ENCODE measurements at places on chromosomes 3 and 15.

- DNase-seq = peak; percentile 41
Measured at GRCh38 chr3:72137865-72138861, 353.2 kb upstream of the PROK2 start.

DNA sequence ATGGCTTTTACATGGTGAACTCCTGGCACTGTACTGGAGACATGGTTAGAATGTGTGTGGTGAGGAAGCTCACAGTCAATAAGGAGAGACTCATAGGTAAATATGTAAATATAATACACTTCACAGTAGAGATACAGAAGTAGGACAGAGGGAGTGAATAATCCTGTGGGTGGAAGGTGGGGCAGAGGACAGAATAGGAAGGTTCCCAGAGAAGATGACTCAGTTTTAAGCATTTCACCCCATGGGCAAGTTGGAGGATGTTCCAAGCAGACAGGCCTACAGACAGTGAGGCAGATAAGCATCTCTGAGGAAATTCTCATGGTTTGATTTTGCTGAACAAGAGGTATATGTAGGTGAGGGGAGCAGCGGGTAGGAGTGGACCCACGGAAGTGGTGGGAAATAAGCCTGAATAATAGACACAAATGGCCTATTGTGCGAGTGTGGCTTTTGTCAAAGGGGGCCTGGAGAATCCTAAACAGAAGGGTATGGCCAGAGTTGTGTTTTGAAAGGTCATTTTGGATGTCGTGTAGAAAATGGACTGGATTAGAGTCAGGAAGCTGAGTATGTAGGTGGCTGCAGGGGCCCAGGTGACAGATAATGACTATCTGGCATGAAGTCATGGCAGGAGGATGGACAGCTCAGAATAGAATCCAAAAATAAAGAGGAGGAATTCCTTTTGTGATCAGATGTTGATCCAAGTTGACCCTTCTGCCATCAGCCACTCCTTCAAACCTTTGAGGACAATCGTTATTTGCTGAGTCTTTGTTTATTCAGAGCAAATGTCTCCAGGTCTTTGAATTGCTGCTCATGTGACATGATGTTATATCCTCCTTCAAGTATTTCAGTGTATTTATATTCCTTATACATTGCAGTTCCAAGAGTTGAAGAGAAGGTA, 97.3 kb upstream of the THRB start:
- no peak for DNase-seq

- no peak for DNase-seq
Measured at GRCh38 chr3:142839831-142840230, 49.1 kb downstream of the PCOLCE2 start.

DNA sequence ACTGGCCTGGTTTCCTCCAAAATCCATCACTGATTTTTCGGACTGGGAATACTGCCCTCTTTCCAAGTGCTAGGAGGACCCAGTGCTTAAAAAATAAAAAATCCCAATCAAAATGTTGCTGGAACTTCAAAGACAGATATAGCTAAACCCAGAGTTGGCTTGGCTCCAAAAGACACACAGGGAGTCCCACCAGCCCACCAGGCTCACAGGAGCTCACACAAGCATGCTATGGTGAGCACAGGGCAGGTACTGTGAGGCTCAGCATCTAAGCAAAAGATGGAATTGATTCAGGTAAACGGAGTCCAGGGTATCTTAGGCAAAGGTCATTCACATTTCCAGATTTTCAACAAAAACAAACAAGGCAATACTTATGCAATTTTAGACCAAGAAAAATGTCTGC, 3.7 kb downstream of the TRANK1 start:
- DNase-seq = no peak

DNA sequence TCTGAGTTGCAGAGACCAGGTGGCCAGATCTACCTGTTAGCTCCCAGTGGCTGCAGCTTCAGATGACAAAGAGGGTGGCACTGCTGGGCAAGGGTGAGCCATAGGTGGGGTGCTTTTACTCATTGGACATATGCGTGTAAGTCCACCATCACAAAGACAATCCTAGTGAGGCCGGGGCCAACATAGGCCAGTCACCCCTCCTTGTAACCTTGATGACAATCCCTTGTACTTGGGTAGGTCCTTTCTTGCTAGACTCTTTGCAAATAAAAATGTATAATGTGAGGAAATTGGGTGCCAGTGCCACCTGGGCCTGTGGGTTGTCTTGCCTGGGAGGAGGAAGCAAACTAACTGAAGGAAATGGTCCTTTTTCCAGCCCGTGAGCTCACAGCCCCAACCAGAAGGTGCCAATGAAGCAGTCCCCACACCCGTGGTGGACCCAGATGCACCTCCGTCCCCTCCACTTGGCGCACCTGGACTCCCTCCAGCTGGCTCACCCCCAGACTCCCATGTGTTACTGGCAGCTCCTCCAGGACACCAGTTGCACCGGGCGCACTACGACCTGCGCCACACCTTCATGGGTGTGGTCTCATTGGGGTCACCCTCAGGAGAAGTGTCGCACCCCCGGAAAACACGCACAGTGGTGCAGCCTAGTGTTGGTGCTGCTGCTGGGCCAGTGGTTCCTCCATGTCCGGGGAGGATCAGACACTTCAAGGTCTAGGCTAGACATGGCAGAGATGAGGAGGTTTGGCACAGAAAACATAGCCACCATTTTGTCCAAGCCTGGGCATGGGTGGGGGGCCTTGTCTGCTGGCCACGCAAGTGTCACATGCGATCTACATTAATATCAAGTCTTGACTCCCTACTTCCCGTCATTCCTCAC, 7.6 kb downstream of the AHSG start:
- DNase-seq = no peak

GRCh38 chr3:14166877-14167603, 11.4 kb downstream of the XPC start:
- no peak for DNase-seq

GRCh38 chr3:160678292-160678842, 1.4 kb downstream of the ARL14 start:
- no peak for DNase-seq

DNA sequence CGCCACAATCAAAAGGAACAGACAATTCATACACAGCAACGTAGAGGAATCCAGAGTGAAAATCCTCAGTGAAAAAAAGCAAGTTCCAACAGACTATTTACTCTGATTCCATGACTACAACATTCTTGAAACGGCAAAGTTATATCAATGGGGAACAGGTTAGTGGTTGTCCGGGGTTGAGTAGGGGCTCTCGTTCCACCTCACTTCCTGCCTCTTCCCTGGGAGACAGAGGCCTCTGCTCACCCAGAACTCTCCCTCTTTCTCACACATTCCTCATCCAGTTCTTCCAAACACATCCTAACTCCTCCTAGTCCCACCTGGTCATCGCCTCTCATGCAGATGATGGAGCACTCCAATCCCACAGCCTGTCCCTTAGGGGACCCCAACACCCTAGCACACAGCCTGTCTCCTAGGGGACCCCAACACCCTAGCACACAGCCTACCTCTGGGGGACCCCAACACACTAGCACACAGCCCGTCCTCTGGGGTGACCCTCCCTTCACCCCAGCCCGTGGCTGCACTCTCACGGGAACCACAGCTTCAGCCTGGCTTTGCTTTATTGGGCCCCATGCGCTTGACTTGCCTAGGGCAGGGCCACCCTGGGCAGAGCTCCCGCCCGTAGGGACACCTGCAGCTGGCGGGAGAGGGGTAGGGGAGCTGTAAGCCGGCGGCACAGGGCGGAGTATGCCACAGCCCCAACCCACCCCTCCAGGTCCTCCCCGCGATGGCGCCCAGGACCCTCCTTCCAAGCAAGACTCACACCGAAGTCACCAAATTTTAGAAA, 5.2 kb downstream of the OCA2 start:
- no peak for DNase-seq

GRCh38 chr3:32593903-32594525, 23.4 kb upstream of the DYNC1LI1 start:
- no peak for DNase-seq

DNA sequence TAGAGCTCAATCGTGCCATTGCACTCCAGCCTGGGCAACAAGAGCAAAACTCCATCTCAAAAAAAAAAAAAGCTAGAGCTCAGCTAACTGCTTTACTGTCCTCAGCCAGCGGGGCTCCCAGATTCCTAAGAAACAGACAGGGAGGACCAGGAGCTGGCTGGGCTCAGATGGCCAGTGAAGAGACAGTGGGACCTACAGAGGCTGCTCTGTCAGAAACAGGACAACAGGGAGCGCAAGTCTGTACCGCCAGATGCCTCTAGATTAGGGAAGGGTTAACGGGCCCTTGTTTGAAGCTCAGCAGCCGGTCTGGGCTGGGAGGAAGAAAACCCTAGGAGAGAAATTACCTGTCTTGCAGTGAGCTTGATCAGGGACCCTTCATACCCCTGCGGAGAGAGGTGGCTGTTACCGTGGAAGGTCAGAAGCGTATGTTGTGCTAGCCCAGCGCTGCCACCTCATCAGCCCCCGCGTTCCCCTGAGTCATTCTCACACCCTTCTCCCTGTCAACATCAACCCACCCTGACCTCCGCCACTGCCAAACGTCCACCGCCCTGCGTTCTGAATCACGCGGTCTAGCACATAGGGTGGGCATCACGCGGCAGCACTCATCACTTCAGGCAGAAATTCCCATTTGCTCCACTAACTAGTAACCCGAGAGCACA, 25.3 kb downstream of the RBPMS2 start:
- DNase-seq = no peak

DNA sequence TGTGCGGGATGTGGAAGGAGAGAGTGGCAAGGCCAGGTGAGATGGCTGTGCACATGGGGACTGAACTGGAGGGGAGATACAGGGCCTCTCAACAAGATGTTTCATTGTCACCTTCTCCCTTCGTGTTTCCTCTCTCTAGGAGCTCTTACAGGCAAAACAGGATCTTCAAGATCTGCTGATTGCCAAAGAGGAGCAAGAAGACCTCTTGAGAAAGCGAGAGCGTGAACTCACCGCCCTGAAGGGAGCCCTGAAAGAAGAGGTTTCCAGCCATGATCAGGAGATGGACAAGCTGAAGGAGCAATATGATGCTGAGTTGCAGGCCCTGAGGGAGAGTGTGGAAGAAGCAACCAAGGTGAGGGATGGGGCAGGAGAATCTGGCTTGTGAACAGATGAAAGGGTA, 85.2 kb downstream of the CGNL1 start:
- no peak for DNase-seq

DNA sequence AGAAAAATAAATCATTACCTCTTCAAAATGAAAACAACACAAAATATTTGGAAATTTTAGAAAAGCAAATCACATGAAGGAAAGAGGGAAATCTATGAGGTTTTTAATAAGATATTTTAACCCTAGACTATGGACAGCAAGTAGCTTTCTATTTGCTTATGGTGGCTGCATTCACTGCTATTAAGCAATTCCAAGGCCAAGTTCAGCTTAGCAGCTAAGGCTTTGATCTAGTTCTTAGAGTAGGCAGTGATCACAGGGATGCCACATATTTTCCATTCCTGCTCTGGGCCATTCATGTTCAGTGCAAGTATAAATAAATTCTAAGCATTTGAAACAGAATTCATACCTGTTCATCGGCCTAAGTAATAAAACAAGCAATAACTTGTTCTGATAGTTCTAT, 235.3 kb downstream of the CDIN1 start:
- DNase-seq = no peak

DNA sequence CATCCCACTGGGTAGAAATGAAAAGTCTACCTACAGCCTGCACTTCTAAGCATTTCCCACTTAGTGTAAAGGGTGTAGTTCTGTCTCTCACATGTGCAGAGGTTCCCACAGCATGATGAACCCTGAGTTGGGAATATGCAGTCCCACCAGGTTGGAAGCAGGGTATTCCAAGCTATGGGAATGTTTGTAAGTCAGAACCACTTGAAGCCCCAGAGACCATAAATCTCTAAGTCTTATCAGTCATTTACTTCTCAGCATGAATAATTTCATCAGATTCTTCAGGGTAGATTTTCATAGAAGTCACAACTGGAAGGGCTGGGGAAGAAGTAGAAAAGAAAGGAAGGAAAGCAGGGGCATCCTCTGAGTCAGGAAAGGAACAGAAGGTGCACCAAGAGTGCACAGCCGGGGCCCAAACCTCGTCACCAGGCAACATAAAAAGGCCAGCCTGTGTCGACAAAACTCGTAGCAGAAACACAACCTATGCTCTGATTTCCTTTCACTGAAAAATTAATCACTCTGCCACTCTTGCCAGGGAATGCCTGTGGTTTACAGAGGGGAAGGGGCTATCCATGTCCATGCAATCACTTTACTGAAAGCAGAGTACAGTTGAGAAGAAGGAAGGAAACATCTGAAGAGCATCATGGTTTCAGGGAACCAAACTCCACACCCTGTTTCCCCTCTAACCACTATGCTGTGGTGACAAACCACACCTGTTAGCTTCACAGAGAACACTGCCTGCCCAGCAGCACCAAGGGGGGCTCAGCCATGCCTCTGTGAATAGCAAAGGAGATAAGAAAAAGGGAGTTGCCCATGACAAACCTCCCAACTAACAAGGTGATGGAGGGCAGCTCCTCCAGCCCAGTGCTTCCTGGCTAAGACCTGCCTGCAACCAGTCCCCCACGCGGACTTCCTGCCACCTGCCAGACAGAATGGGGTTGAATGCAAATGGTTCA, 40.5 kb downstream of the SH3BP5 start:
- DNase-seq = peak; percentile 45

DNA sequence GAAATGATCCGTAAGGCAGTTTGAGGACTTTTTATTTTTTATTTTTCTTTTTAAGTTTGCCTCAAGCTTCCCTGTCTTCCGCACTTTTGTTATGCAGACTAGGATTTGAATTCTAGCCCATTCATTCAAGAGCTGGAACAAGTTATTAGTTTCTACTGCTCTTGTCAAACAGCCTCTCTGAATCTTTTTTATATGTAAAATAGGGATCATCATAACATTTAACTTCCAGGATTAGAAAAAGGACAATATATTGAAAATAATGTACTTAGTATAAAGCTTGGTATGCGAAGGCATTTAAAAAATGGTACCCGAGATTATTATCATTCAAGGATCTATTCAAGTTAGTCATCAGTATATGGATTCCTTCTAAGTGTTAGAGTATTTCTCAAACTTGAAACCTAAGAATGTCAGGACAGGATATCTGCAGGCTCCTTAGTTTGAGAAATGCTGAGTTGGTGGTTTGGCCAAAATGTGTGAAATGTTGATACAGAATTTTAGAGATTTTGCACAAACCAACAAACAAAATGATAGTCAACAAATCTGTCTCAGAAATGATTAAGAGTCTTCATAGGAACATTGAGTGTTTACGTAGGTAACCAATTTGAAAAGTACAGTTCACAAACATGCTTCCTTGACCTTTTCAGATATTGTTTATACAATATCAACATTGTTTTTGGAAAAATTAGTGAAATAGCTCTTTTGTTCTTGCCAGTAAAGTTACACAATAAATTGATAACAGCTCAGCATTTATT, 40.5 kb upstream of the IGSF10 start:
- DNase-seq = no peak

- DNase-seq = no peak
Measured at GRCh38 chr3:124283652-124284023, 291.7 kb upstream of the ROPN1 start.

DNA sequence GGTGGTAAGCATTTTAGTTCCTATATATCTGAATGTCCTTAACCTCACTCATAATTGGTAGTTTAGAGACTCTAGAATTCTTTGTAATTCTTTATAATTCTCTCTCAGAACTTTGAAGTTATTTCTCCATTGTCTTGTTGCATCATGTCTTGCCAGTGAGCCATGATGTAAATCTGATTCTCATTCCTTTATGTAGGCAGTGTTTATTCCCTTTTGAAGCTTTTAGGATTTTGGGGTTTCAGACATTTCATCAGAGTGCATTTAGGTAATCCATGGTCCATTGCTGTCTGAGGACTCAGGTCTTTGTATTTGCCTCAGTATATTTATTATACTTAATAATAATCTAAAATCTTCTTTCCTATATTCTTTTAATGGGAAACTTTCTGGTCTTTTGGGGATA, 20.6 kb downstream of the CMC1 start:
- no peak for DNase-seq

Measured in stimulated activated CD8-positive, alpha-beta memory T cell treated with anti-CD3 and anti-CD28 coated beads, Interleukin-7, amount 100 ng/mL, for 48 hours (primary cell).